ENCODE measurements at places on chromosomes 13 and 19.

DNA sequence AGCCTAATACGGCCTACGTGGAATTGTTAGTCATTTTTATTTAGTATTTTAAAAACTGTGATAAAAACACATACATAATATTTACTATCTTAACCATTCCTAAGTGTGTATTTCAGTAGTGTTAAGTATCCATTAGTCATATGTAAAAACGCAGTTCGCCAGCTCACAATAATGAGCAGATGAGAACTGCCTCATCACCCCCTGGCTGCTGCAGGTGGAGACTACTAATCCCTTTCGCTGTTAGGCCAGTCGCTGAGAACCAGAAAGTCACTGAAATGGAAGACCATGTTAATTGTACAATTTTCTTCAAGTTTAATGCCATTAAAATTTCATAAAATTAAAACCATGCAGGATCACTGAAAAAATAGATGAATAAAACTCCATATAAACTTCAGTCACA is 1.6 kb downstream of the ESD start:
- no peak for DNase-seq

DNA sequence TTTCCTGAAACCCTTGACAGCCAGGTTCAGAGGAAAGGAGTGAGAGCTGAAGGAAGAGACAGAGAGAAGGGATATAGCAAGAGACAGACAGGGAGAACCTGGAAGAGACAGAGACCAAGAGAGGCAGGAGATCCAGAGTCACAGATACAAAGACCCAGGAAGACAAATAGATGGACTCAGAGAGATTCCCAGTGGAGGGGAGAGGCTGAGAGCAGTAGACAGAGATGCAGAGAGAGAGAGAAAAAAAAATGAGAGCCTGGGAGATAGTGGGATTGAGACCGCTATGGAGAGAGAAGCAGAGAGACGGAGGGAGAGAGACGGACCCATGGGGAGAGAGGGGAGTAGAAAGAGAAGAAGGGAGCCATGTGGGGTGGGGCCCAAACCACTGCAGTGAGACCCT is 763 bp downstream of the FXYD7 start:
- DNase-seq, result no peak

DNA sequence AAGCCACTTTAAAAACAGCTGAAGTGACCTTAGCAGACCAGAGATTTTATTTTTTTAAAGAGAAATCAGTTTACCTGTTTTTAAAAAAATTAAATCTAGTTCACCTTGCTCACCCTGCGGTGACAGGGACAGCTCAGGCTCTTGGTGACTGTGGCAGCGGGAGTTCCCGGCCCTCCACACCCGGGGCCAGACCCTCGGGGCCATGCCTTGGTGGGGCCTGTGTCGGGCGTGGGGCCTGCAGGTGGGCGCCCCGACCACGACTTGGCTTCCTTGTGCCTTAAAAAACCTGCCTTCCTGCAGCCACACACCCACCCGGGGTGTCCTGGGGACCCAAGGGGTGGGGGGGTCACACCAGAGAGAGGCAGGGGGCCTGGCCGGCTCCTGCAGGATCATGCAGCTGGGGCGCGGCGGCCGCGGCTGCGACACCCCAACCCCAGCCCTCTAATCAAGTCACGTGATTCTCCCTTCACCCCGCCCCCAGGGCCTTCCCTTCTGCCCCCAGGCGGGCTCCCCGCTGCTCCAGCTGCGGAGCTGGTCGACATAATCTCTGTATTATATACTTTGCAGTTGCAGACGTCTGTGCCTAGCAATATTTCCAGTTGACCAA is 10.8 kb downstream of the PLPPR3 start:
- DNase-seq, result no peak

DNA sequence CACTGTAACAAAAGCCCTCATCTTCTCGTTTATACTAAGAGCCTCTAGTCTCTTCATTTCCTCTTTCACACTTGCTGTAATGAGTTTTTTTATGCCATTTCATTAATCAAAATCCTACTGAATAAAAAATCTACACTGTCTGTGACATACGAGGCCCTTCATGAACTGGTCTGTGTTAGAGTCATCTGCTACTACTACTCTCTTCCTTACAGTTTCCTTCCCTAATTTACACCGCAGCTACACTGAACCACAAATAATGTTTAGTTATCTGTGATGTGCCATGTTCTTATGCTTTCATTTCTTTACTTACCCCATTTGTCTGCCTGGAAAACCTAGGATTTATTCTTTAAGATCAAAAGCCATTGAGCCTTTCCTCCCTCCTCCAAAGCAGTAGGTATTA is 16.0 kb downstream of the UFM1 start:
- DNase-seq, result no peak

DNA sequence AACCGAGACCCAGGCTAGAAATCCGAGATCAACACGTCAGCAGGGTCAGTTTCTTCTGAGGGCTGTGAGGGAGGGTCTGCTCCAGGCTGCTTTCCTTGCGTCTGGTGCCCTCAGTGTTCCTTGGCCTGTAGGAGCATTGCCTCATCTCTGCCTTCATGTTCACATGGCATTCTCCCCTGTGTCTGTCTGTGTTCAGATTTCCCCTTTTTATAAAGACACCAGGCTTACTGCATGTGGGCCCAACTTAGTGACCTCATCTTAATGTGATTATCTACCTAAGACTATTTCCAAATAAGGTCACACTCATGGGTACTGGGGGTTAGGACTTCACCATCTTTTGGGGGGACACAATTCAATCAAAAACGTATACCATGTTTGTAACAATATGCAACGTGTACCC is 57.2 kb upstream of the C1QTNF9 start:
- no peak for DNase-seq

DNA sequence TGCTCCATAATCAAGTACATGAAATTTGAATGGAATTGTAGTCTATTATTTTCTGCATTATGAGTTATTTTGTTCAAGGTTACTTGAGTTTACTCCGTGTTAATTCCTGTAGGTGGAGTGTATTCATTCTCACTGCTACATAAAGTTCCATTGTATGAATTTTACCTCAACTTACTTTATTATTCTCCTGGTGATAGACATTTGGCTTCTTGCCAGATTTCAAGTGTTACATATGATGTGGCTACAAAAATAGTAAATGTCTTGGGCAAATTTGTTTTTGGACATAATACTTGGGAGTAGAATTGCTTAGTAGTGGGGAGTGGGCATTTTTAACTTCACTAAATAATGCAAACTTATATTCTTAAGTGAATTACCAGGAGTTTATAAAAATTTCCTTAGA is 328.9 kb downstream of the SHISA2 start:
- no peak for DNase-seq

- DNase-seq, result no peak
These were observed 83.3 kb downstream of the KLF5 start for GRCh38 chr13:73142071-73142470.

DNA sequence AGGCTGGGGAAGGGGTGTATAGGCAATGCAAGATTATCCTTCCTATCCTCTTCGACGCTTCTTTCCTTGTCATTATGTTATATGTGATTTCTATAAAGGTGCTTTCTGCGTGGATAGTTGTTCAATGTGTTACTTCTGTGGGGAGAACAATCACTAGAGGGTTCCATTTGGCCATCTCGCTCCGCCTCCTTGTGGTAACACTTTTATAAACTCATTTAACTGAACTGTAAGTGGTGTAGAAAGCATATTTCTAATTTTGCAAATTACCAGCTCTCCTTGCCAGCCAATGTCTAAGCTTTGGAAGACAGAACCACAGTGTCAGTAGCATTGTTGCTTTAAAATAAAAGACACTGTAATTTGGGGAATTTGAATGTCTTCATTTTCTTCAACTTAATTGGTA is 1093.7 kb upstream of the MIR17HG start:
- DNase-seq, result no peak

DNA sequence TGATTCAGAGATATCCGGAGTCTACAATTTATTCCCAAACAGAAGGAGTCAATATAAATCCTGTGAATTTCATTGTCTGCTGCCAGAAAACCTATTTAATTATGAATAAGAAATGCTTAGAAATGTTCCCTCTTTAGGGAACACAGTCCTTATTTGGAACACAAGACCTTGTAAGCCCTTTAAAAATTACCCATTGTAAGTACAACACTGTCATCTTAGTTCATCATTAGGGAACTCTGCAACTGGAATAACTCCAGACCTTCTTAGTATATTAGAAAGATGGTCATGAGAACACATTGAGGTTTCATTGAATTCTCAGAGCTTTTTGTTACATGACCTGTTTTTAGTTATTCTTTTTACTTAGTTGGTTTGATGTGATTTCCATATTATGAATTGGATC is 548.5 kb upstream of the KLF12 start:
- DNase-seq, result no peak

- DNase-seq, result no peak
These were observed 68.2 kb downstream of the LATS2 start for GRCh38 chr13:20993211-20993610.

DNA sequence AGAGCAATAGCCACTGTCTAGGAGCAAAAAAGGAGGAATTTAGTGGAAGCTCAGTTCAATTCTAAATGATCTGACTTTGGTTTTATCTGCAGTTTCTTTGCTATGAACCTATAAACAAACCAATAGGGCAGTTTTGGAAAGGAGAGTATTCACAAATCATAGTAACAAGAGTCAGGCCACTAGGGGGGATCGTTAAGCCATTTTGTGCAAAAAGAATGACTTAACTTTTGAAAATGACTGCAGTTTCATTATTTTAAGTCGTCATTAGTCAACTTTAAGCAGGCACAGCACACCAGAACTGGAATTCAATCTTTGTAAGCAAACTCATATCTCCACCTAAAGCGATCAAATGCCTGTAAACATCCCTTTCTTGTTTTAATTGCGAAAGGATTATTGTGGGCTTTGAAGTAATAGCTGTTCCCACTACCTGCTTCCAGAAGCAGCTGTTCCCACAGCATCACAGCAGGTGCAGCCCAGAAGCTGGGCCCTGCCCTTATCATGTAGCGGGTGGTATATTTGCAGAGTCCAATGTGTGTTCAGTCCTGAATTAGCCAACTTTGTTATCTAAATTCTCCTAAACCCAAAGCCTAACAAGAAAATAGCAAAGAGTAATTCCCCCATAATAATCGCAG is 51.5 kb downstream of the SOX21 start:
- DNase-seq, result no peak

DNA sequence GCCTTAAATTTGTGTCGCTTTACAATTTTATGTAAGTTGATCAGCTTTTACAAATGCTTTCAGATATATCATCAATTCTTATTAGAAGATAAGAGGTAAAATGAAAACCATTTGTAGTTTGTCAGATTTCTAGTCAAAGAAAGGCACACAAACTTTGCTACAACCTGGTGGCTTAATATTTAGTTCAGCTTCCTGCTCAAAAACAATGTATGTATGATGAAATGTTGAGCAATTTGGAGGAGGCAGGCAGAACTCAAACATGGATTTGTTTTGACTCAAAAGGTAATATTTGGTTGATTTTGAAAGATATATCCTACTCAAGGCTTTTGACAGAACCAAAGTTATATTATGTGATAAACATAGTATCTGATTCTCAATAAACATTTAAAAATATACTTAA is 24.2 kb downstream of the NEK5 start:
- peak; percentile 33 for DNase-seq

DNA sequence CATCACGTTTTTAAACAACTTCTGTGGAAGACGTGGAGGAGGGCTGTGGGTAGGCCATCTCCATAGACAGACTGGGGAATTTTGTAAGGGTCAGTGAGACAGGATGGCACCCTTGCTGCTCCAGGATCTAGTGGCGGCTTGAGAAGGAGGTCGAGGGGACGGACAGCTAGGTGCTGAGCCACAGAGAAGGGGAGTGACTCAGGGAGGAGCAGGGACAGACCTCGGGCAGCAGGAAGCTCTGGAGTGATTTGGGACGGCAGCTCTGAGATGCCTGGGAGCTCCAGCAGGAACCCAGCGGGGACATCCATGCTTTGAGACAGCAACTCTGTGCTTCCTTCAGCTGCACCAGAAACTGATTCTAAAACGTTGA is 169.1 kb upstream of the SOX1 start:
- DNase-seq, result no peak

DNA sequence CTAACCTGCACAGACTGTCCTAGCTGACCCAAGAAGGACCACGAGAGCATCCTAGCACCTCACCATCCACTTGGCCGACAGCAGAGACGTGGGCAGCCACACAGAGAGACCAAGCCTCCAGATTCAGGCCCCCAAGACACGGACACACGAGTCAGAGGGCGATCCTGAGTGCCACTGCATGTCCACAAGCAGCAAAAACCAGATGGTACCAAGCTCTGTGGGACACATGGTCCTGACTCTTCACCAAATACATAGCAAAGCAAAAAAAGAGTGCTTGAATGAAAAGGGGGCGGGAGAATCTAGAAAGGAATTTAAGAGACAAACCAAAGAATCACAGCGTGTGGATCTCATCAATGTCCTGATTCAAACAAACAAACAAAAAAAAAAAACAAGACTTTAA is 45.2 kb downstream of the MLLT1 start:
- no peak for DNase-seq

- DNase-seq, result no peak
These were observed 13.9 kb downstream of the SLITRK5 start for GRCh38 chr13:87684850-87685742.

DNA sequence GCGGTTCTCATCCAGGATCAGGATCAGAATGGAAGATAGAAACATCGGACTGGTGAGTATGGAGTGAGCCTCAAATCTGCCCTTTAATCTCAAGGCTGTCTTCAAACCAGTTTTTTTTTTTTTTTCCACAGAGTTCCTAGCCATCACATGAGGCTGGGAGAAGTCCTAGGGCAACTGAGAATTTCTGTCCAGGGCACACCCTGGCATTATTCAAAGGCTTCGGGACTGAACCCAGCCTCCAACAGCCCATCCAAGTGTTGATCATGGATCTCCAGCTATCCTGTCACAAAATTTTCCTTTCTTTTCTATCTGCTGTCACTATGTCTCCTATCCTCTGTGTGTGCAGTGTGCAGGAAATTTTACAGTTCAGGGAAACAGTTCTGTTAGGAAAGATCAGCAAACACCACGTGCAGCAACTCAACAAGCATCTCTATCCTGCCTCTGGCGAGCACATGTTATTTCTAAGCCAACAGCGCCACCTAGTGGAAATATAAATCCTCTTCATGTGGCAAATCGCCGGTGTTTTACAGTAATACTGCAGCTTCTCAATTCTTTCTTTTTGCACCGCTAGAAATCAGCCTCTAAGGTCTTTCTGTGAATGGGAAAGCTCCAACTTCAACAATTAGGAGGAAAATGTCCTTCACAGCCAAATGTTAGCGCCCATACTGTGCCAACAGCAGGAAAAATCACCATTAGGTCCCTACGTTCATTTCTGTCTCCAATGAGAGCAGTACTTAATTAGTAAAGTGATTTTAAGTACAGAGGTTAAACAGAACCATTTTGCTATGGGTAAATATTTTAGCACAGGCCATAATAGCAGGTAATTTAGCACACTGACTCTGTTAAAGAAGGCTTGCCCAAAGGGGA is 21.4 kb upstream of the ZNF181 start:
- peak; percentile 15 for DNase-seq

- DNase-seq, result no peak
These were observed 10.6 kb upstream of the ZNF792 start for GRCh38 chr19:34974646-34975045.
